Activated naive CD8-positive, alpha-beta T cell treated with anti-CD3 and anti-CD28 coated beads for 36 hours (primary cell): ENCODE measurements at places on chromosomes 6 and 20. TPM values are rescaled to one million over a fixed set of nuclear protein-coding genes. Genes with fewer than 3 reads are reported as not detected.

Gene KCNB1
- not detected for total RNA-seq

Gene DACT2
- total RNA-seq, result not detected

Gene C4A
- 2.2 TPM for total RNA-seq

Gene GATA5
- not detected for total RNA-seq

Gene HLA-DQB1
- total RNA-seq, result 13.9 TPM

Gene ZNF334
- total RNA-seq, result 5.8 TPM

Gene FAM184A
- total RNA-seq, result 2.7 TPM

Gene RIN2
- total RNA-seq, result not detected

Gene NFATC2
- 31.7 TPM for total RNA-seq

Gene HSPA1B
- total RNA-seq, result 24.3 TPM

Gene SLC13A3
- total RNA-seq, result not detected

Gene MUCL3
- not detected for total RNA-seq

Gene BMP7
- not detected for total RNA-seq

Gene MEP1A
- total RNA-seq, result not detected

Gene PDYN
- total RNA-seq, result not detected

Gene SLC17A1
- not detected for total RNA-seq

Gene POM121L2
- total RNA-seq, result not detected

Gene VARS2
- 79.5 TPM for total RNA-seq

Gene FAM83B
- total RNA-seq, result not detected

Gene IL17F
- total RNA-seq, result not detected

Gene CFAP206
- total RNA-seq, result not detected

Gene DNAH8
- total RNA-seq, result not detected

Gene FARS2
- 18.4 TPM for total RNA-seq

Gene TP53INP2
- 2.6 TPM for total RNA-seq

Gene DCDC2
- total RNA-seq, result not detected

Gene SLC35B2
- total RNA-seq, result 22.8 TPM

Gene CLVS2
- not detected for total RNA-seq

Gene NHSL1
- total RNA-seq, result 0.76 TPM

Gene RNF39
- not detected for total RNA-seq

Gene FILIP1
- not detected for total RNA-seq

Gene CDH26
- 0.66 TPM for total RNA-seq

Gene TRDN
- not detected for total RNA-seq

Gene ERVFRD-1
- total RNA-seq, result not detected

Gene OXT
- 0.47 TPM for total RNA-seq

Gene CST2
- total RNA-seq, result not detected

Gene DEFB124
- total RNA-seq, result not detected

Gene MPIG6B
- total RNA-seq, result 0.16 TPM

Gene CST5
- not detected for total RNA-seq

Gene HRH3
- not detected for total RNA-seq

Gene GPRC6A
- not detected for total RNA-seq

Gene PAQR8
- 11.0 TPM for total RNA-seq

Gene NKX2-4
- total RNA-seq, result not detected

Gene BPIFB1
- total RNA-seq, result not detected
